ENCODE measurements at places on chromosomes 4 and X.

DNA sequence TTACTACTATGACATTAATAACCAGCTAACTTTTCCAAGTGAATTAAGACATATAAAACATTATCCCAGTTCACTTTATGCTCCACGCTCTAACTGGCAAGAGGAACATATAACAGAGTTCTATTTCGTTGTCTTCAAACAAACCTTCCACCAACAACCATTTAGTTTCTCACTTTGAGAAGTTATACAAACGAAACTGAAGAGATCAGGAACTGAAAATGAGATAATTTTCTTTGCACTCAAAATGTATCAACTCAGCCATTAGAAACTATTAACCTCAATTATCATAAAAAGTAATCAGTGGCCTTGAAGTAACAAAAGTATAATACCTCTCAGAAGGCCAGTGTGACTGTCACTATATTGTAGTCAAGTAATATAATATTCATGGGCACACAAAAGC, 70.1 kb downstream of the CHM start:
- no peak for DNase-seq

- no peak for DNase-seq
Measured at GRCh38 chr4:158877069-158877468, 108.2 kb downstream of the FNIP2 start.

DNA sequence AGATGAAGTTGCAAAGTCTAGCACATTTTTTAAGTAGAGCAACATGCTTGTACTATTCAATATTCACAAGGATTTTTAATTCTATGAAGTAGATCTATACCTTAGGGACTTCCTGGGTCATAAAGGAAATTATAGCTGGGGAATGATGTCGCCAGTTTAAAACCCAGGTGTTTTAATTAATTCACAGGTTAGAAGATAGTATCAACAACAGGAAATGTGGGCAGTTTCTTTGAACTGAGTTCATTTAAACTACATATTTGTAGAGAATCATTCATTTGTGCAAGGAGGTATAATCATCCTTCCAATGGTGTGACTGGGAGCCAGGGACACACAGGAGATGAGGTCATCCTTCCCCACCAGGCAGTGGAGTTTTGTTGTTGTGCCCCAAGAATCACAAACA, 181.3 kb upstream of the KLF3 start:
- no peak for DNase-seq

GRCh38 chrX:39577985-39578869, 519.5 kb downstream of the BCOR start:
- DNase-seq = no peak

DNA sequence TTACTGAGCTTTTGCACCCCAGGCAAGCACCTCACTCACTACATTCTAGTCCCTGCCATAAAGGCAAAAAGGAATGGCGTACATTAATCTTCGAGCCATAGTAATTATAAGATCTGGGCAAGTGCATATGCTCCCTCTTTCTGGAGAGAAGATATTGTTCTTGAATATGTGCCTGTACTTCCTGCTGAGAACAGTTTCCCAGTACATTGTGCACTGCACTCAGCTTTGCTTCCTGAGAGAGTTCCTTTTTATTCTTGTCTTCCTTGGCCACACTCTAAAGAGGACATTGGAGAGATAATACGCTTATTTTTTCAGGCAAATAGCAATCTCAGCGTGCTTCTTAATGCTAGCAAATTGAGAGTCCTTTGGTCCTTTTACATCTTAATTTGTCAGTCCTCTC, 909.0 kb upstream of the PCDH10 start:
- no peak for DNase-seq

All from G401 (cell line).